Right renal cortex interstitium (tissue), 3 donors: ENCODE measurements at places on chromosomes 3 and 15. TPM values are rescaled to one million over a fixed set of nuclear protein-coding genes. Genes with fewer than 3 reads are reported as not detected.

REC114 gene
- polyA plus RNA-seq: not detected

IL12A gene
- 0.85 TPM for polyA plus RNA-seq

RUVBL1 gene
- 68.2 TPM for polyA plus RNA-seq

CASR gene
- polyA plus RNA-seq: 27.1 TPM

ERC2 gene
- polyA plus RNA-seq: 4.0 TPM

ECE2 gene
- not detected for polyA plus RNA-seq

GHSR gene
- not detected for polyA plus RNA-seq

CDHR4 gene
- polyA plus RNA-seq: not detected

ARID3B gene
- 11.5 TPM for polyA plus RNA-seq

STIMATE gene
- 15.8 TPM for polyA plus RNA-seq
